Activated CD4-positive, alpha-beta T cell treated with anti-CD3 and anti-CD28 coated beads, Interleukin-2, amount 50 U/mL, for 1 hour (primary cell): ENCODE measurements at places on chromosomes 11 and 22.

- DNase-seq, result no peak
These were observed 95.5 kb downstream of the PGR start for GRCh38 chr11:101034076-101034475.

DNA sequence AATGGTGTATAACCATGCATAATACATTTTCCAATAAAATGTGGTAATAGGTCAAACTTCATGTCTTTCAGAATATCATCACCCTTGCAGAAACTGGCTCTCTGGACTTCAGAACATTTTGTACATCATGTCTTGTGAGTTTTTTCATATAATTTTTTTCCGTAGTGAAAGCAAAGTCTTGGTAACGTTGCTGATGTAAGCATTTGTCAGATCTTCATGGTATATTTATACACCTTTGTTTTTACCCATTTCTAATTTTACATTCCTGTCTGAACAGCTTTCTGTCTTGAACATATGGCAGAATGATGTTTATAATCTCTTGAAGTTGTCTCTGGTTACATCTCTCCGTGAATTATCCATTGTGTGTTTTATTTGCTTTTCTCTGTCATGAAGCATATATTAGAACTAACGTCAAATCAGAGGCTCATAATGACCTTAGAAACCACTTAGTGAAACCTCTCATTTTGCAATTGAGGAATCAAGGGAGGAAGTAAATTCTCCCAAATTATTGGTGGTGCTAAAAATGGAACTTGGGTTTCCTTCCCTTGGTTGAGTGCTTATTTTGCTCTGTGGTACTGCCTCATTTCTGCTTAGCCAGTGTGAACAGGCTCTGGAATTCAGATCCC, 37.4 kb downstream of the CSRP3 start:
- no peak for DNase-seq

- peak; percentile 40 for DNase-seq
These were observed 27.9 kb upstream of the SUSD2 start for GRCh38 chr22:24153353-24153752.

DNA sequence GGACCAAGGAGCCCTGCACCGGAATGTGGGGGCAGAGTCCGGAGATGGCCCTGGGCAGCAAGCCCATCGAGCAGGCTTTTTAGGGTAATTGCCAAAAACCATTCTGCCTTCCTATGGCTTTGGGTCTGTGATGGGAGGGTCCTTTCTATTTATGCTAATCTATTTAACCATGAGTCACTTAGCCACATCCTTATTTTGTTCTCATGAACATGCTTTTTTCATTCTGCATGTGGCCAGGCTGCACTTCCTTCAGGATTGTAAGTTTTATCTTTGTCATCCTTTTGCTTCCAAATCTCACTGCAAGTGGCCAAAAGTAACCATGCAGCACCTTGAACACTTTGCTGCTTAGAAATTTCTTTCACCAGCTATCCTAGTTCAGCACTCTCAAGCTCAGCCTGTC, 88.3 kb downstream of the EFCAB6 start:
- no peak for DNase-seq

GRCh38 chr11:77402218-77402556, 71.7 kb downstream of the PAK1 start:
- DNase-seq, result no peak

DNA sequence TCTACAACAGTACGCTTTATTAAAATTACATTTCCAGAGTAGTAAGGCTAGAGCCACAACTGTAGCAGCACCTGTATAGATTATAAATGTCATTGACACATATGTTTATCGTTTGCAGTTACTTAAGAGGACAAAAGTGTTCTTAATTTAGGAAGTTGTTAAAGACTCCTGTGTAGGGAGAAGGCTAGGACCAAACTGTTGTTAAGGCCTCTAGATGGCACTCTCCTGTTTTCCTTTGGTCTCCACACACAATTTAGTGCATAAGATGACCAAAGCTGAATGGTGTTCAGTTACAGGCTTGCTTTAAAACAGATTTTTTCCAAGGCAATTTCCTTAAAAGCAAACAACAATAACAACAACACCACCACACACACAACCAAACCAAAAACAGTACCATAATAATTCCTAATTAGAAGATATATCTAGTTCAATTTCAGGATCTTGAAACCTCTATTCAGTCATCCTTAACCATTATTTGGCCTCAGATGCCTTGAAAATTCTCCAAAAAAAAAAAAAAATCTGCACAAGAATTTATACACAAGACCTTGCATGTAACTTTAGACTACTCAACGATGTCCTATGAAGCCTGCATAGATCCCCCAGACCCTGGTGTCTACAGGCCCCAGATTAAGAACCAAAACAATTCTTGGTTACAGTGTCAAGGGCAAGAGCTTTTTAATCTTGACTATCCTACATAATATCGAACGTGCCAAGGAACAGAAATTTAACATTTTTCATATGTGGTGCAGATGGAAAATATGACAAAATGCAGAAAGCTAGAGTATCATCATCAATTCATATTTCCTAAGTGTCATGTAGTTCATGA, 42.6 kb upstream of the APOA1 start:
- DNase-seq, result no peak

DNA sequence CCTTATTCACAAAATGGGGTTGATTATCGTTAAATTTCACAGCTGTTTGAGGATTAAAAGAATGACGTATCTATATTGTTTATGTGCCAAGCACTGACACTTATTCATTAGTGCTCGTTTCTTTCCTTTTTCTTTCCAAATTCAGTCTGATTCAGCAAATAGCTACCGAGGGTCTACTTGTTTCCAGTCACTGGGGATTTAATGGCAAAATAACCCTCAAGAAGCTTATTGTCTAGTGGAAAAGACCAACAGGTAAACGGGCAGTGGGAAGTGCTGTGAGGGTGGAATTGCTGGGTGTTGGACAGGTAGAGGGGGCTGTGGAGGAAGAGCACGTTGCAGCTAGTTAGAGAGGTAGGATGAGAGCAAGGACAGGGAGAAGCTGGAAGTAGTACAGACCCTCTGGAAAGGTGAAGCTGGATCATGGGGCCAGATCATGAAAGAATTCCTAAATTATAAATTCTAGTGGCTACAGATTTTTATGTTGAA, 48.3 kb upstream of the BIRC3 start:
- no peak for DNase-seq

GRCh38 chr11:65217441-65218423, 36.0 kb downstream of the CAPN1 start:
- DNase-seq, result no peak

- DNase-seq, result no peak
These were observed 70.7 kb upstream of the CD82 start for GRCh38 chr11:44494785-44495184.

DNA sequence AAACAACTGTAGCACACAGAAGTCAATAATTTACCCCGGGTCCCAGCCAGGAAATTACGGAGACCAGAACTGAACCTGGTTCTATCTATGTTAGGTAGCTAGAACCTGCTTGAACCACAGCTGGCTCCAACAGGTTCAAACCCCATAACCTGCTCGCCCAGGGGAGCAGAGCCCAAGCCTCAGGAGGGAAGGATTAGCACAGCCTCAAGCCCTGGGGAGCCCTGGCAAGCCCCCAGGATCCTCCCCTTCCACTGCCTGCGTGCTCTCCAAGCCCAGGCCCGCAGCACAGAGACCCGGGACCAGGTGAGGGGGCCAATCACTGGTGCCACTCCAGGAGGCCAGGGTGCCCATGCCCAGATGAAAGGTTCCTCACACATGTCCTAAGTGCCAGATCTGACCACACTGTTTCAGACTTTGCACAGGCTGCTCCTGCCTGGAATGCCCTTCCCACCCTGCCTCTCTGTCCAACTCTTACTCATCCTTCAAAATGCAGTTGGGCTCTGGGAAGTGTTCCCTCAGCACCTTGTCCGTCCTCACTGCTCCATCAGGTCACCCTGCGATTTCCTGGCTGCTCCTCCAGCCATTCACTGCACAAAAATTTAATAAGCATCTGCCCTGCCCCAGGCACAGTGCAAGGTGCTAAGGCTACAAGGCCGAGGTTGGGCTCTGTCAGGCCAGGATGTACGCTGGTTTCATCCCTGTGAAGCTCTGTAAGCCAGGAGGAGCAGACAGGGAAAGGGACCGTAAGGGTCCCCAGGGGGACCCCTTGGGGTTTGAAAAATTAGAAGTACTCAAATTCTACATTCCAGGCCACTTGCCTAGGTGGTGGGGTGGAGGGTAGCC, 32.2 kb downstream of the ARRB1 start:
- DNase-seq, result no peak

DNA sequence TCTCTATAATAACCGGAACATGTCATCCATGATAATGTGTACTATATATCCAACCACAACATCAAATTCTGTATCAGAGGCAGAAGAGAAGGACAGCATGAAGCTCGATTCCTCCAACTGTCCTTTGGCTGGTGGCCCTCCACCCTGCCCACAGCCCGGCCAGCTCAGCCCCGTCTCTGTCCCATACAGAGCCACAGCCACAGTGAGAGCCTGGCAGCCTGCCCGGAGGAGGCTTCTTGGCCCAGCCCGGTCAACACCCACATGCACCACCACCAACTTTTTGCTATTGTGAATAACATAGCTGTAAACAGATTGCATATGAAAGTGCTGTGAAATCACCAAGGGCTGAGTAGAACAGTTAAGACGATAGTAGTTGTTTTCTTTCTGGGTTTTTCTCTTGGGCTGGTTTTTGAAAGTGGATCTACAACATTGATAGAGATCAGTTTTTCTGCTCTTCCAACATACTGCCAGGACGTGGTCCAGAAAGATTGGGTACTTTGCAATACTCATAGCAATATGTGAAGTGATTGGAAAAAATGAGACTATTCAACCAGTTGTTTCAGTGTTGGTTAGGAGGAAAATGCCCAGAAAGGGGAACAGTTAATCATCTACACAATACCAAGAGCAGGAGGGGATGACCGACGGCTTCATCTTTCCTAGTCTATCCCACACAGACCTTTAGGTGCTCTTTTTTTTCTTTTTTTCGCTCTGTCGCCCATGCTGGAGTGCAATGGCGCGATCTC, 6.9 kb upstream of the TUBA8 start:
- no peak for DNase-seq

GRCh38 chr22:24335496-24335895, 64.9 kb downstream of the SPECC1L start:
- no peak for DNase-seq

DNA sequence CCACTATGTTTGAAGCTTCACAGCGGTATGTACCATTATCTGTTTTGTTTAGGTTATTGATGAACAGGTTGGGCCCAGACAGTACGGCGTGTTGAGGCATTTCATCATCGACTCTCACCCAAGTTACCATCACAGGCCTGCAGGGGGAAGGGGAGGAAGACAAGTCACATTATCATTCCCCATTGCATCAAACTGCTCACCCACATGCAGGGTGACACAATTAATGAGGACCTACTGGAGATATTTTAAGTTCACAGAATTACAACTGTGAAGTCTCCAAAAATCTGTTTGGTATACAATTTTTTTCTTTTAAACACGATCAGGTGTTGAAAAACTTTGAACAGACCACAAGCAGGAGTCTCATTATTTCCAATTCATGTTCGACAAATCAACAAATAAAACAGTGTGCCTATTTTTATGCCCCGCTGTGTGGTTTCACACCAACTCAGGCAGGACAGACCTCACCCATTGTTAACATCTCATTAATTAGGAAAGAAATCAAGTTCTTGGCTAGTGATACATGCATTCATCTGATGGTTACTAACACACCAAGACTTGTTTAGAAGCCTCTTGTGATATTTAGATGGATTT, 289.5 kb downstream of the CADM1 start:
- DNase-seq, result no peak

DNA sequence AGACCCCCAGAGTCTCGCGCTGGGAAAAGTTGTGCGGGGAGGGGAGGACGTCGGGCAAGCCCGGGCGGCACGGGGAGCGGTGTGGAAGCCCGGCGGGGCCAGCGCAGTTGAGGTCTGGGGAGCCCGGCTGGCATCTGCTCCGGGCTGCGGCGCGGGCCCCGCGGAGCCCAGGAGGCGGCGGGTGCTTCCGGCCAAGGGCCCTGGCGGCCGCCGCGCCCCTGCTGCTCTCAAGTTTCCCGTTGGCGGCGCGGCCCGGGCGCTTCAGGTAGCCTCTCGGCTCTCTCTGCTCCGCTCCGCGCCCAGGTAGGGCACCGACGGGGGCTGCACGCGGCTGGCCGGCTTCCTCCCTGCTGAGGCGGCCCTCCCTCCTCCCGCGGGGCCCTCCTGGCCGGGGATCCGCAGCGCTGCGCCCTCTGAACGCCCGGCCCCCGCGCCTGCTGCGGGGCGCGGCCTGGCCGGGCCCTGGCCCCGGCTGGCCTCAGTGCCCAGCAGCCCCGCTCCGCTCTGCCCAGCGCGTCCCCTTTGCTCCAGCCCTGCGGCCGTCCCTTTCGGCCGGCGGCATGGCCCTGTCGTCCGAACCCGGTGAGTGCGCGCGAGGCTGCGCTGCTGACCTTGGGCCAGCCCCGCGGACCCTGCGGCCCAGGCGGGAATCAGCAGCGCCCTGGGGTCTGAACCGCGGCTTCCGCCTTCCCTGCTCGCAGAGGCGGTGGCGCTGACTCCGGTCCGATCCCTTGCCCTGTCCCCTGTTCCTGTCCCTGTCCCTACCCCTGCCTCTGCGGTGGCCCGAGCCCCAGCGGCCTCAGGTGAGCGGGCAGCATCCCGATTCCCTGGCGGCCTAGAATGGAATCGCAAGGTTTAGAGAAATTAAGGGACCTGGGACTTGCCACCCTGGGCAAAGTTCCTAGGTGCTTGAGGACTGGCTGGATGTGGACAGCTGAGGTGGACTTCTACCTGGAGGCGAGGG, 4.3 kb upstream of the AMPD3 start:
- peak; percentile 48 for DNase-seq

- no peak for DNase-seq
These were observed 78.3 kb downstream of the EMSY start for GRCh38 chr11:76523147-76523546.

DNA sequence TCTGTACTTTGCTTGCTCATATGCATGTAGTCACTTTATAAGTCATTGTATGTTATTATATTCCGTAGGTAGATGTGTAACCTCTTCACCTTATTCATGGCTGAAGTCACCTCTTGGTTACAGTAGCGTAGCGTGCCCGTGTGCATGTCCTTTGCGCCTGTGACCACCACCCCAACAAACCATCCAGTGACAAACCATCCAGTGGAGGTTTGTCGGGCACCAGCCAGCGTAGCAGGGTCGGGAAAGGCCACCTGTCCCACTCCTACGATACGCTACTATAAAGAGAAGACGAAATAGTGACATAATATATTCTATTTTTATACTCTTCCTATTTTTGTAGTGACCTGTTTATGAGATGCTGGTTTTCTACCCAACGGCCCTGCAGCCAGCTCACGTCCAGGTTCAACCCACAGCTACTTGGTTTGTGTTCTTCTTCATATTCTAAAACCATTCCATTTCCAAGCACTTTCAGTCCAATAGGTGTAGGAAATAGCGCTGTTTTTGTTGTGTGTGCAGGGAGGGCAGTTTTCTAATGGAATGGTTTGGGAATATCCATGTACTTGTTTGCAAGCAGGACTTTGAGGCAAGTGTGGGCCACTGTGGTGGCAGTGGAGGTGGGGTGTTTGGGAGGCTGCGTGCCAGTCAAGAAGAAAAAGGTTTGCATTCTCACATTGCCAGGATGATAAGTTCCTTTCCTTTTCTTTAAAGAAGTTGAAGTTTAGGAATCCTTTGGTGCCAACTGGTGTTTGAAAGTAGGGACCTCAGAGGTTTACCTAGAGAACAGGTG, 11.1 kb downstream of the CCND1 start:
- DNase-seq, result no peak
